Fibroblast of the aortic adventitia (primary cell): ENCODE measurements at places on chromosomes 2 and 18. TPM values are rescaled to one million over a fixed set of nuclear protein-coding genes. Genes with fewer than 3 reads are reported as not detected.

DNA sequence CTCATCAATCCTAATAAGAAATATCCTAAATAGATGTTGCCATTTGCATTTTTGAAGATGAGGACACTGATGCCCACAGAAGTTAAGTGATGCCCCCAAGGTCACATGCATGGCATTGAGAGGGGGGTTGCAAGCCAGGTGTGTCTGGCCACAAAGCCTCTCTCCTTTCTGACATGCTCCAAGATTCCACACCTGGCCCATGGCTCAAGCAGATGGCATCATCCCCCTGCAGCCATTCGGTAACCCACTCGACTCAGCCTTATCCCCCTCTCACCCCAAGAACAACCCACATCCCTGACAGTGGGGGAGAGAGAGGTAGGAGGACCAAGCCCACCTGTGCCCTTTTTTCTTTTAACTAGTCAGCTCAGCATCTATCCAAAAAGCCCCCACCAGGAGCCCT is 16.5 kb upstream of the TEX51 start:
- DNase-seq = no peak

DNA sequence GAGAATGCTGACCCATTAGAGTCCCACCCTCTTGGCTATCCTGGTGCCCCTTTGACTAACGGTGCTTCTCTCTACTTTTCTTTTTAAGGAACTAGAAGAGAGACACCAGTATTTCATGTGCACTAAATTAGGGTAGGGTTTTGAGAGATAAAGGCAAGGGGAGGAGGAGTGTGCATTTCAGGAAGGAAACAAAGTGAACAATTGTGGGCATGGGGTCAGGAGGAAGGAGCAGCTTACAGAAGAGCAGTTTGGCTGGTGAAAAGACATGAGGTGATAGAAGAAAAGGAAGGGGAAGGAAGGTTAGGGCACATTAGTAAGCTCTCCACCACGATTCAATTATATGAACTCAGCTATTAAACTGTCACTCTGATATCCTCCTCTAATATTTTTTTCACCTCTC is 105.8 kb upstream of the CTAGE1 start:
- DNase-seq = no peak

The DSC3 gene
- 0.09 and 12.1 TPM in 2 replicates for total RNA-seq

- DNase-seq = no peak
Measured at GRCh38 chr18:58194028-58194427, 150.0 kb downstream of the NEDD4L start.

The IL18RAP gene
- 0.09 TPM in 1 of 2 replicates, not detected in the other for total RNA-seq

DNA sequence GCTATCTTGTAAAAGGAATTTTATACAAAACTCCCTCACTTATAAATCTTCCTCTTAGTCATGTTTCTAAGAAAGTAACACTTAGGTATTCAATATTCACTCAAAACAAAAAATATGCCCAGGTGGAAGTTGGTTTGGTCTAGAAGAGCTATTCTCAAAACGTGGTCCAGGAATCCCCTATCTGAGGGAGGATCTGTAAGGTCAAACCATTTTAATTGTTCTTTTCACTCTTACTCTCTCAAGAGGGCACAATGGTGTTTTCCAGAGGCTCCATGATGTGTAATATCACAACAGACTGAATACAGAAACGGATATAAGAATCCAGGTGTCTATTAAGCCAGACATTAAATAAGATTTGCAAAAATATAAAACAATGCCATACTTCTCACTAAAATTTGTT is 9.9 kb downstream of the MOB1A start:
- DNase-seq = no peak

DNA sequence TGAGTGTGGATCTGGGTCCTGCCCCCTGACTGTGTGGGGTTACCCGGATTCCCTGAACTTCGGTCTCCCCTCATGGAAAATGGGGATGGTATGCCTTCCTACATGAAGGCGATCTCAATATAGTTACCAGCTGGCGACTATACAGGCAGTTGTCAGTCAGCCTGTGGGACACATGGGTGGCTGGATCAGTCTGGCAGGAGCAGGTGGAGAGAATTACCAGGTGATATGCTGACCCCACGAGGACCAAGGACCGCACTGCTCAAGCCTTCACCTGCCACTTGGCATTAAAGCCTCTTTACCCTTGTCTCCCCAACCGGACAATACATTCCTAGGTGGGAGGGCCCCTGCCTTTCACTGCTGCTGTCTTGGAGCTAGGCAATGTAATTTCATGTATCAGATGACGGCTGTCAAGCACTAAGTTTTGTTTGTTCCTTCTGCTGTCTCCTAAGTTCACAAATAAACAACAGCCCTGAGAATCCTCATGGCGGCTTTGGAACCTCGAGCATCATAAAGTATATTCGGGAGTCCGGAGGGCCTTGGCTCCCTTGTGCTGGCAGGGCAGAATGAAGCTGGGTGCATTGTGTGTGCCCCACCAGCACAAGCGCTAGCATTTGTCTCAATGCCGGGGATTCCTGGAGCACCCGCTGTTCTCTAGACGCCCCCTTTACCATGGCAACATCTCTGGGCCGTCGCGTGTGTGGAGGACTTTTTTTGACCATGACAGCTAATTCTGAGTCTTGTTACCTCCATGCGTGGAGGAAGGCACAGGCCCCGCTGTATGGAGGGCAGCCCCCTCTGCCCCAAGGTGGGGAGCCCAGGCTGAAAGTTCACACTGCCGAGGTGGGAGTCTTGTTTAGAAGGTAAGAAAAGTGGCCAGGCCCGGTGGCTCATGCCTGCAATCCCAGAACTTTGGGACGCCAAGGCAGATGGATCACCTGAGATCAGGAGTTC is 48.6 kb downstream of the PDCL3 start:
- DNase-seq = no peak

DNA sequence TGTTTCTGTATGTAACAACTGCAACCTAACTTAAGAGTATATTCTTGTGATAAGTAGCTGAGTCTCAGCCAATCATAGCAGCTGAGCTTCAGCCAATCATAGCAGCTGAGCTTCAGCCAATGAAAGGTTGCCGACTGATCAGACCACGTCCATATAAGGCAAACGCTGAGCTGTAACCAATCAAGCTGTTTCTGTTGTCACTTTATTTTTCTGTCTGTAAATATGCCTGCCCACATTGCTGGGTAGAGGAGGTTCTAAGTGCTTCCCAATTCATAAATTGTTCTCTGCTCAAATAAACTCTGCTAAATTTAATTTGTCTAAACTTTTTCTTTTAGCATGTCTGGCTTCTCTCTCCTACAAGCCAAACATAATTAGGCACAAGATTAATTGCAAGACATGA is 231.5 kb upstream of the TCF4 start:
- DNase-seq = no peak
